ENCODE measurements at places on chromosomes 3 and 15.

GRCh38 chr3:49750056-49750455 lies 26.3 kb upstream of the GMPPB start:
- no peak for DNase-seq

GRCh38 chr15:33960549-33960935 lies 7.8 kb upstream of the CHRM5 start:
- DNase-seq = no peak

DNA sequence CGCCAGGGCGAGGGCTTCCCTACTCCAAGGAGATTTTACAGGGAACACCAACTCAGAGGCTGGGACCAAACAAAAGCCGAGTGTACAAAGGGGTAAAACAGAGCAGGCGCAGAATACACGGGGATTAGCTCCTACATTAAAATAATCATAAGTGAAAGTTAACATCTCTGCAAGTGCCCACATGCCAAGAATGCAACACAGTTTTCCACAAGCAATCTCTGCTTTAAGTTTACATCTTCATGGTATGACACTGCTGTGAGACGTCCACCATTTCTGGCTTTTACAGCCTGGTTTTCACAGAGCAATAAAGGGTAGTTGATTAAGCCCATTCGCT lies 500 bp upstream of the VGLL3 start:
- DNase-seq = no peak

DNA sequence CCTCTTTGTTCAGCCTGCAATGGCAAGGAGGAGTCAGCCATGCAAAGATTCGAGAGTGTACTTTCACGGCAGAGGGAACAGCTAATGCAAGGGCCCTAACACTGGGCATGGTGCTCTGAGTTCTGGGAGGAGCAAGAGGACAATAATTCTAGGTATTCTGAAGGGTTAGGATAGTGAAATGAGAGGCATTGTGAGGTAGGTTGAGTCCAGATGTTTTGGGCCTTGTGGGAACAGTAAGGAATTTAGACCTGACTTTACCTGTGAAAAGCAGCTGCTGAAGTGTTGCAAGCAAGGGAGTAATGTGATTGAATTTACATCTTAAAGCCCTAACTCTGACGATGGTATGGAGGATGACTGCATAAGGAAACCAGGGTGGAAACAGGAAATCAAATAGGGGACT lies 211.6 kb downstream of the CNTN3 start:
- DNase-seq = no peak

DNA sequence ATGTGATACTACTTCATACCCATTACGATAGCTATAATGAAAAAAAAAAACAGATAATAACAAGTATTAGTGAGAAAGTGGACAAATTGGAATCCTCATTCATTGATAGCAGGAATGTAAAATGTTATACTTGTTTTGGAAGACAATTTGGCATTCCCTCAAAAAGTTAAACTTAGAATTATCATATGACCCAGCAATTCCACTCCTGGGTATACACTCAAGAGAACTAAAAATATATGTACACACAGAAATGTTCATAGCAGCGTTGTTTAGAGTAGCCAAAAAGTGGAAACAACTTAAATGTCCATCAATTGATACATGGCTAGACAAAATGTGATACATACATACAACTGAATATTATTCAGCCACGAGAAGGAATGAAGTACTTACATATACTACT lies 69.9 kb downstream of the PRICKLE2 start:
- DNase-seq = no peak

DNA sequence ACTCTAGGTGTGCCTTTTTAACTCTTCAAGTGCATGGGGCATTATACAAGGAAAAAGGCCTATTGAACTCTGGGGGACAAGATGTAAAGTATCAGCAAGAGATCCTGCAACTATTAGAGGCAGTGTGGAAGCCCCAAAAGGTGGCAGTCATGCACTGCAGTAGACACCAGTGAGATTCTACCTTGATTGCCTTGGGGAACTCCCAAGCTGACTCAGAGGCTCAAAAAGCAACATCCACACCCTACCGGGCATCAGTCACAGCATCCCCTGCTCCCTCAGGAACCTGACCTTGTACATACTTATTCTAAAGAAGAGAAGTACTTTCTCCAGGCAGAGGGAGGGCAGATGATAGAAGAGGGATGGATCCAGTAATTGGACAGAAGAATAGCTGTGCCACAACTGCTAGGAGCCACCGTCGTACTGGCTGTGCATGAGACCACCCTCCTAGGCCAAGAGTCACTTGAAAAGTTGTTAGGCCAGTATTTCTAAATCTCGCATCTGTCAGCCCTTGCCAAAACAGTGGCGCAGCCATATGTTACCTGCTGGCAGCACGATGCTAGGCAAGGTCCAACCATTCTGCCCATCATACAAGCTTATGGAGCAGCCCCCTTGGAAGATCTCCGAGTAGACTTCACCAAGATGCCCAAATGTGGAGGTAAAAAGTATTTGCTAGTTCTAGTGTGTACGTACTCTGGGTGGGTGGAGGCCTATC lies 523.1 kb upstream of the FRG2C start:
- DNase-seq = no peak

DNA sequence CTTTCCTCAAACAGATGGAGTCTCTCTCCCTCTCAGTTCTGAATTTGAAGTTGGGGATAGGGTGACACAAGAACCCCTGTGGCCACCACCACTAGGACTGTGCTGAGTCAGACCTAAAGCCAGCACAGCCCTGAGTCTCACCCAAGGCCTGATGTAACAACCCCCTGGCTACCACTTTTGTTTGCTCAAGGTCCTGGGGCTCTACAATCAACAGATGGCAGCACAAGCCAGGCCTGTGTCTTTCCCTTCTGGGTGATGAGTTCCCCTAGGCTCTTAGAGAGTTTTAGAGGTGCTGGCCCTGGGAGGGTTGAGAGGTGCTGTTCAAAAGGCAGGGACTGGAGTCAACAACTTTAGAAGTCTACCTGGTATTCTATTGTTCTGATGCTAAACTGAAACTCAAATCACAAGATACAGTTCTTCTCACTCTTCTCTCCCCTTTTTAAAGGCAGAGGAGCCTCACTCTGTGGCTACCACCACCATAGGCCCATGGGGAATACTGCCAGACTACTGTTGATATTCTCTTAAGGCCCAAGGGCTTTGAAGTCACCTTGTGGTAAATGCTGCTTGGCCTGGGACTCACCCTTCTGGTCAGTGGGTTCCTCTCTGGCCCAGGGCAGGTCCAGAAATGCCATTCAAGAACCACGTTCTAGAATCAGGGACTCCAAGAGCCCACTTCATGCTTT lies 6.5 kb downstream of the OR5K4 start:
- peak; percentile 1 for DNase-seq

DNA sequence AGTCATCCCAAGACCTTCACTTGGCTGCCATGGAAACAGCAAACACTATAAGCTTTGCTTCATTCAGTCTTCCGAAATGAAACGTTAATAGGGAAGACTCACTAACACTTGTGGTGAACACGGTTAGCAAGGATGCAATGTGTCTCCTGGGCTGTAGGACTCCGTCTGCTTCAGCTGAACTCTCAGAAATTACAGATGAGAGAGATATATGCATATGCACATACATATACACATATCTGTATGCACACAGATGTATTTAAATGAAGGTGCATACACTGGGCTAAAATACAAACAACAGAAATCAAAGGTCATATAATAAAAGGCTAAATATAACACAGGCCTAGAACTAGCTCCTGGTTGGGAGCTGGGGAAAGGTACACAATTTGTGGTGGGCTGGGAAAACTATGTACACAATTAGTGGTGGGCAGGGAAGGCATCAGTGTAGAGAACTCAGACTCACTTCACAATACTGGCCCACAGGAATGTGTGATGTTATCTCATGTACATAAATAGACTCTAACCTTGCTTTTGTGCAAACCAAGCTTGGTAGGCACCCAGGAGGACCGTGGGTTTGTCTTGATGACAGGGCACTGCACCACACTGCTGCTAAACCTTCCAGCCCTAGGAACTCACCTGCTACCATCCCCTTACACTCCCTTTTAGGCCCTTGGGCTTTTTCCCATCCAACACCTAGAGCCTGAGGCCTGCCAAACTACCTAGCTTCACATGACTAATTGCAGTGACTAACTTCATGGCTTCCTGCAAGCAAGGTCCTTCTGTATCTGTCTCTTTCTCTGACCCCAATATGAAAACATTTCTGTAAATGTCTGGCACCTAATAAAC lies 873.1 kb downstream of the NSUN3 start:
- no peak for DNase-seq

DNA sequence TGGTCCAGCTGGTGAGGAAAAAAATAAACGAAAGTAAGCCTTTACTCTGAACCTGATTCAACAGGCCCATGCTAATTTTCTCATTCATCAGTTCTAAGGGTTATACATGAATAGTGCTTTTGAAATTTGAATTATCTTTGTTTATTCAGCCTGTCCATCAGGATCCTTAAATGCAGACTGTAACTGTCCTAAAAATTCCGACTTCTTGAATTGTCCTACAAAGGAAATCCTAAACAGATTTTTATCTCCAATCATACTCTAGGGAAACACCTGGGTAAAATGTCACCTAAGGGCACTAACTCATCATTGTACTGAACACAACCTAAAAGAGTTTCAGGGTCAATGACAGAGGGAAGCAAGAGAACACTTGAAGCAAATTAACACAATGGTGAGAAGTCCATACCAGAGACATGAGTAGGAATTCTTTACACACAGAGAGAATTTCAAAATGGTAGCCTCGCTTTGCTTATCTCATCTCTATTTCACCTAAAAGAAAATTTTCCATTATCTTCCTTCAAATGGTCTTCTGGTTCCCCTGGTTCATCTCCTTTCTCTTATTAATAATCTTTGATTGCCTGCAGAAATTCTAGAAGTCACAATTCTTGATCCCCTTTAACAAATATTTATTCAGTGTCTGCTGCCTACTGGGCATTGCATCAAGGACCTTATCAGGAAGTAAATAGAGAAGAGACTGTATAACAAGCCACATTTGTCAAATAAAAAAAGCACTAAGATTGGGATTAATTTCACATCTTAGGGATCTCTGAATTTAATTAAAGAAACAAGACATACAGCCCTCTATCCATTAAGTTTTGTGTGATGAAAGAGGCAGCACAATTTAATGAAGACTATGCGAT lies 182.7 kb downstream of the MEIS2 start:
- no peak for DNase-seq

DNA sequence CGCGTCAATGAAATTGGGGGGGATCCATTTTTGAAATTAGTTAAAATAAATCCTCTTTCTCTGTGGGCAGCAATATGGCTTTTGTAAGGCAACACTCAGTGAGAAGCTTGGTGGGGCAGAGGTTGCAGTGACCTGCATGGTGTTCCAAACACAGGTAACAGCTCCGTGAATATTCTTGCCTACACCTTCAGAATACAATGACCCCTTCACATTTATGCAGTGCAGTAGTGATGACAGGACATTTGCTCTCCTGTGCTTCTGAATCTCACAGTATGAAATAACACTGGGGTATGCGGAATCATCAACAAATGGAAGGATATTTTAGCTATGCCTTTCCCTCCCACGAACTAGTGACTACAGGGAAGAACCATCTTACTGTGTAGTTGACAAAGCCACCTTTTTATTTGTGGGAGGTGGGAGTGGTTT lies 6.9 kb downstream of the AHSG start:
- no peak for DNase-seq

DNA sequence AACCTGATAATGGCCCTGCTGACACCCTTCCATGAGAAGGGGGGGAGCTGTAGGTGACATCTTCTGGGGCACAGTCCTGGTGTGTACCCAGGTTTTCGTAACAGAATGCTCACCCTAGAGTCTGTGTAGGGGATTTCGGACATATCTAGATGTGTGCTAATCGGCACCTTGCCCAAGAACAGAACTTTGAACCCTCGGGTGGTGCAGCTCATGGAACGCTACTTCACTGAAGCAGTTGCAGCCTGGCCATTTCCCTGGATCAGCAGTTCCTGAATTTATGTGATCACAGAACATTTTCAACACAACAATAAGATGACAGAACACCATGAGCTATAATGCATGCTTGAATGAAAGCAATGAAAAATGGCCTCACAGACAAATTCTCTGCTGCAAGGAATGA lies 57.5 kb upstream of the MUC13 start:
- no peak for DNase-seq

GRCh38 chr15:59687836-59688235 lies 1.3 kb downstream of the BNIP2 start:
- peak; percentile 64 for DNase-seq

DNA sequence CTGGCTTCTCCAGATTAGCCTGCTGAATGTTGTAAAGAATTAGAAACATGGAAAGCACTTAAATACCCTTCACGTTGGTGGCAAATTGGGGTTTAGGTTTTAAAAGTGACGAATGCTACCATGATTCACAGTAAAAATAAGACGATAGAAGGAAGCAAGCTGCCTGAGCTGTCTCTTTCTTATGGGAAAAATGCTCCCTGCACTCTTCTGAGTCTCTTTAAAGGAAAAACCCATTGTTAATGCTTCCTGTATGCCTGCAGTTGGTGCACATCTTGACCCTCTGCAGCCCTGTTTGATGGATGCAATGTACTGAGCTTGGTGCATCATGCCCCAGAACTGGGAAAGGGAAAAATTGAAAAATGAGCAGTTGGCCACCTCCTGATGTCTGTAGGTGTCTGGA lies 258.6 kb upstream of the RASGRP1 start:
- DNase-seq = no peak

DNA sequence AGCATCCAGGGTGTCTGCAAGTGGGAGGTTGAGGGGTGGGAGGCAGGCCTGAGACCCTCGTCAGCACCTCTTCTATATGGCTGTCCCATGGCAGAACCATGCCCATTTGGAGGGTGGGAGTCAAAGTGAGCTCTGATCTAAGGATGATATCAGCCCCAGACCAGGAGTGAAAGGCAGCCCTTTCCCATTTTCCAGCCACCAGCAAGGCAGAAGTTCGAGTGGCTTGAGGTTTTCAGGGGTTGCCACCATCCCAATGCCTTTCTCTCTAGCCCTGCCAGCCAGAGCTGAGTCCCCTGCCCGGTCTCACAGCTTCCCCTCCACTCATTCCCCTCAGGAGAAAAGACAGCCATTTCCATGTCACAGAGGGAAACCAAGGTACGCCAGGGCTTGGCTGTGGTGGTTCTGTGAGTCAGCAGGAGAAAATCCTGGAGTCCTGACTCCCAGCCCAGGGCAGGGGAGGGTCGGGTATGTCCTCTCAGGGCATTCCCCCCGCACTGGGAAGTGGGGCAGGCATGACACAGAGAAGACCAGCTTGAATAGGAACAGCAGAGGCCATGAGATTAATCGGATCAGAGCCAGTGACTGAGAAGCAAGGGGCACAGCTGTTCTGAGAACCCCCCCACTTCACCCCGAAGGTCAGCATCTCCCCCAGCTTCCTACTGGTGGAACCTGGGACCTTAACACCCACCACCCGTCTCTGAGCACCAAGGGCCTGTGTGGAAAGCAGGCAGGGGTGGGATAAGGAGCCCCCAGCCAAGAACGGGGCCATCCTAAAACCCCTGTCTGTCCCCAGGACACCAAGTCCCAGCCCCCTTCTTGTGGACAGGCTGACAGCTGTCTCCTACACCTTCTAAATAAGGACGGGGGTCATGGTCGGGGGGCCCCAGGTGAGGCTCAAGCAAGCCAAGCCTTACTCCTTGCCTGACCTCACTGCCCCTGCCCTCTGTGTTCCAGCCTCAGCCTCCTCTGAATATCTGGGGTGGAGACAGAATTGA lies 965 bp upstream of the SLC38A3 start:
- DNase-seq = no peak
